ENCODE measurements at places on chromosomes 3 and 15.

DNA sequence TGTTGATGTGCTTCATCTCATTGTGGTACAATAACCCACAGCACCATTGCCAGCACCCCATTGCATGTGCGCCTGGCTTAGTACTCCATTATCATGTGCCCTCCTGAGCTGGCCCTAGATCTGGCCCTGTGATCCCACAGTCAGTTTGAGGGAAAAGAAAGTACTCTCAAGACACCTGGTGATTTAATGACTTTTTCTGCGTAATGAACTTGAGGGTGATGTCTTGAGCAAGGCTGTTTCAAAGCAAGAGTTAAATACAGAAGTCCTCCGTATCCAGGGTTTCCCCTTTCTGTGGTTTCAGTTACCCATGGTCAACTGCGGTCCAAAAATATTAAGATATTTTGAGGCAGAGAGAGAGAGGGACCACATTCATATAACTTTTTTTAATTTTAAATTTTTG lies 16.3 kb downstream of the C3orf20 start:
- peak; percentile 85 for DNase-seq

- no peak for DNase-seq
Measured at GRCh38 chr3:144358191-144358590, 386.6 kb downstream of the DIPK2A start.

GRCh38 chr3:23356923-23357322 lies 153.8 kb downstream of the UBE2E2 start:
- DNase-seq = no peak

DNA sequence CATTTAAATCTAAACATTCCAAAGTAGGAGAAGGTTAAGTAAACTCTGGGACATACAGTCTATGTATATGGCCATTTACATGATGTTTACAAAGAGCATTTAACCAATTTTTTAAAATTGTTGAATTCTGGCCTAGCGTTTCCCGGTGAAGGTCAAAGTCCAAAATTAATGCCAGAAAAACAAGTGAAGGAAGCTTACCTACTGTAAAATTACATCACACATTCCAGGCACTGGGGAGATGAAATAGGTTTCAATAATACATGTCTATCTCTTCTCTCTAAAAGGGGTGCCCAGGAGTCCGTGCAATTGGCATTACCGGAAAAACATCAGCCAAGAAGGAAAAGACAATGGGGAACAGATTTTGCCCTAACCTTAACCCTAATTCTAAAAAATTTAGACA lies 358.8 kb downstream of the VPS13C start:
- no peak for DNase-seq

- DNase-seq = peak; percentile 31
Measured at GRCh38 chr15:73781038-73781925, 28.1 kb upstream of the INSYN1 start.

- DNase-seq = peak; percentile 63
Measured at GRCh38 chr3:179149406-179149867, 1.3 kb downstream of the PIK3CA start.

GRCh38 chr15:90552162-90552928 lies 22.6 kb downstream of the CRTC3 start:
- DNase-seq = no peak

DNA sequence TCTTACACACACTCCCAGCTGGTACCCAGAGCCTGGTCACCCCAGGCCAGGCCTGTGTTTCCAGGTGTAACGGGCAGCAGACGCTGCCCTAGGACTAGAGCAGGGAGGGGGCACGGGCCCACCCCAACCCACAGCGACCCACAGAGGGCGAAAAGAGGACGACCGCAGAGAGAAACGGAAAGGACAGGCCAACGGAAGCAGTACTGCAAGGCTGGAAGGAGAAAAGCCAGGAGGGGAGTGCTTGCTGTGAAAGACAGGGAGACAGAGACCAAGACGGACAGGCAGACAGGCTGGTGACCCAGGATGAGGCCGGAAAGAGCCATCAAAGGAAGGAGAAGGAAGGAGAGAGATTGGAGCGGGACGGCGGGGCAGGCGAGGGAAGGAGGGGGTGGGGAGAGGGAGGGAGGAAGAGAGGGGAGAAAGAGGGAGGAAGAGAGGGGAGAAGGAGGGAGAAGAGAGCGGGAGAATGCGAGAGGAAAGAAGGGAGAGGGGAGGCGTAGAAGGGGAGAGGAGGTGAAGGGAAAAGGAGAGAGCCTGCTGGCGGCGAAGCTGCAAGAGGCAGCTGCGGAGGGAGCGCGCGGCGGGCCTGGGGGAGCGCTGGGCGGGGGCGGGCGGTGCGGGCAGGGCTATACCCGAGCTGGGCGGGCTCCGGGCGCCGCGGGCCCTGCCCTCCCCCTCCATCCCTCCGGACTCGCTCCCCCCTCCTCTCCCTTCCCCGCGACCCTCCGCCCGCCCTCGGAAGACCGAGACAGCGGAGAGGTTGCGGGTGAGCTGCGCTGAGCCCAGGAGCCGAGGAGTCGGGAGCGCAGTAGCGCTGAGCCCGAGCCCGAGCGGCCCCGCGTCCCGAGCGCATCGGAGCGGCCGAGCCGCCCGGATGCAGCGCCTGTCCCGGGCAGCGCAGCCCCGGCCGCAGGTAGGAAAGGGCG lies at the start of gene SLC6A1:
Gene SLC6A1, plus strand, starts transcription at position 732 of the 926 bp plus-strand sequence. CDS start 24,464 bp downstream, outside the sequence.
- DNase-seq = no peak

GRCh38 chr3:53375019-53375418 lies 27.7 kb upstream of the DCP1A start:
- peak; percentile 81 for DNase-seq

GRCh38 chr3:14520967-14521366 lies 19.2 kb downstream of the GRIP2 start:
- DNase-seq = no peak

DNA sequence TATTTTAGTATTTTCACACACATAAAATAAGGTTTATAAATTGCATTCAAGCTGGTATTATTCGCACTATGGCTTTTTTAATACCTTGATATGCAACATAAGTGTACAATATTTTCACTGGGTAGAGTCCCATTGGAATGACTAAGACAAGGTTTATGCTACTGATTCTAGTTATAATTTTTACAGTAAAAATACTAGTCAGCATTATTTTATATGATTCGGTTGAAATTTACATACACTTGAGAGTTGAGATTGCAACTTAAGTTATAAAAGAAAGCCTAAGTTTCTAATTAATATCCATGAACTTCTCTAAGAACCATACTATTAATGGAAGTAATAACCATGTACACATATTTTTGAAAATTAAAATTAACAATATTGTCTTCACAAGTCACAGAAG lies 723.9 kb upstream of the NR2F2 start:
- no peak for DNase-seq

- peak; percentile 42 for DNase-seq
Measured at GRCh38 chr15:40470423-40471104, at the start of gene CHST14. TSS of gene CHST14 (plus strand) at chr15:40470984. CDS start at chr15:40471214, 230 bp downstream.

DNA sequence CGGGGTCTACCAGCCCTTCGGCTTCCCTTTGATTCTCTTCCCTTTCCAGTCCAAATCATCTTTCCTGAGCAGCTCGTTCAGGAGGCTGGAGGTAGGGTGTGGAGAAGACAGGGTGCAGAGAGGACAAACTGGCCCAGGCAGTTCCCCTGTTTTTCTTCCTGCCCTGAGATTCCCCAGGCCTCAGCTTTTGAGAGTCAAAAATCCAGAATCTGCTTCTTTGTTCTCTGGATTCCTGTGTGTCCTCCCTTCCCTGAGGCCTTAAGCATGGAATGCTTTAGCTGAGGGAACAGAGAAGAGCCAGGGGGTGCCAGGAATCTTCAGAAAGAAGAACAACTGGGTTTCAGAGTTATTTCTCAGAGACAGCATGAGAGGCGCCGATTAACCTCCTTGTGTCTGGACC lies 26.7 kb upstream of the LRTM1 start:
- DNase-seq = no peak

DNA sequence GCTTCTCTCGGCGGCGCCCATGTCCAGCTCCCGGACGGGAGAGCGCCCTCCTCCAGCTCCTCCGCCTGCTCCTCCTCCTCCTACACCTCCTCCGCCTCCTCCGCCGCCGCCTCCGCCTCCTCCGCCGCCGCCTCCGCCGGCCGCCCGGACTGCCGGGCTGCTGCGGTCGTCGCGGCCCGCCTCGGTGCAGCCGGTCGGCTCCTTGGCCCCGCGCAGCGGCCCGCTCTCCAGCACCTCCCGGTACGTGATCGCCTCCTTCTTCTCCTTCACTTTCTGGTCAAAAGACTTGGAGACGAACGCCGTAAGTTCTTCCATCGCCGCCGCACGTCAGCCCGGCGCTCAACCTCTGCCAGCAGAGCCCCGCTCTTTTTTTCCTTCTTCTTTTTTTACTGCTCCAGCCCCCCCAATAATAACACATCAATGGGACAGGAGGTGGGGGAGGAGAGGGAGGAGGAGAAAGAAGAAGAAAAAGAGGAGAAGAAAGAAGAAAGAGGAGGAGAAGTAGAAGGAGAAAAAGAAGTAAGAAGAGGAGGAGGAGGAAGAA lies 438 bp downstream of the SHOX2 start:
- no peak for DNase-seq

GRCh38 chr3:123072152-123072551 lies 5.3 kb downstream of the PDIA5 start:
- DNase-seq = peak; percentile 54

- DNase-seq = no peak
Measured at GRCh38 chr3:189502676-189503257, 128.4 kb upstream of the TP63 start.

DNA sequence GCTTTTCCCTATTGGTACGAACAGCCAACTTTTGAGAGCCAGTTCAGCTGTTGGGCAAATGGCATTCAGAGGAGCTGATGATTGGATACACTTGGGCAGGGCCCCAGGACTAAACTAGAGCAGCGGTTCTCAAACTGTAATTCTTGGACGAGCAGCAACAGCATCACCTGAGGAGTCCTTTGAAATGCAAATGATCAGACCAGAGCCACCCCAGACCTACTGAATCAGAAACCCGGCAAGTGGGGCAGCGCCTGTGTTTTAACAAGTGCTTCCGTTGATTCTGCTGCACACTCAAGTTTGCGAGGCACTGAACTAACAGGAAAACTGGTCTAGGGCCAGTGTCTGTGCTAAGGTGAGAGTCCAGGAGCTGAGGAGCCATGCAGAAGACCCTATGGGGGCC lies 239.7 kb downstream of the UACA start:
- no peak for DNase-seq

GRCh38 chr3:117018655-117019054 lies 309.1 kb downstream of the TUSC7 start:
- no peak for DNase-seq

DNA sequence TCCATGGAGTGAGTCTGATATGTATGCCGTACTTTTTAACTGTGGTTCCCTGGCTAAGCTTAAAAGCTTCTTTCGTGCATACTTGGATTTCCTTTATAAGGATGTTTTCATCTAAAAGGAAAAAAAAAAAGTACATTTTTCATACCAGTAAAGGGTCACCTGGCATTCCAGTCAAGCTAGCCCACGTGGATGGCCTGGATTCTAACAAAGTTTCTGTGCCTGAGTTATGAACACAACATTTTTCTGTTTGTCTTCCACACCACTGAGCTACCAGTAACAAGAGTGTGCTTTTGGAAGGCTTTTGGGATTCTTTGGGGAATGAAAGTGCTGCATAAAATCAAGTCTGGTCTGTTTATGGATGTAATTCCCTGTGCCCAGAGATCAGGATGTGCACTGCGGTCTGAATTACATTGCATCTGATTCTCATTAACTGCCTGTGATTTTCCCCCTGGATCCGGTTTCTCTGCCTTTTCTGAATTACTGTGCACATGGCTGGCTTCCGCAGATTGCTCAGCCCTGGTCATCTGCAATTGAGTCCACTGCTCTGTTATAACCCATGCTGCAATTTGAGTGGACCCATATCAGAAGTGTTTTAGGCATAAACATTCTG lies 38.2 kb upstream of the MAGI1 start:
- DNase-seq = no peak

DNA sequence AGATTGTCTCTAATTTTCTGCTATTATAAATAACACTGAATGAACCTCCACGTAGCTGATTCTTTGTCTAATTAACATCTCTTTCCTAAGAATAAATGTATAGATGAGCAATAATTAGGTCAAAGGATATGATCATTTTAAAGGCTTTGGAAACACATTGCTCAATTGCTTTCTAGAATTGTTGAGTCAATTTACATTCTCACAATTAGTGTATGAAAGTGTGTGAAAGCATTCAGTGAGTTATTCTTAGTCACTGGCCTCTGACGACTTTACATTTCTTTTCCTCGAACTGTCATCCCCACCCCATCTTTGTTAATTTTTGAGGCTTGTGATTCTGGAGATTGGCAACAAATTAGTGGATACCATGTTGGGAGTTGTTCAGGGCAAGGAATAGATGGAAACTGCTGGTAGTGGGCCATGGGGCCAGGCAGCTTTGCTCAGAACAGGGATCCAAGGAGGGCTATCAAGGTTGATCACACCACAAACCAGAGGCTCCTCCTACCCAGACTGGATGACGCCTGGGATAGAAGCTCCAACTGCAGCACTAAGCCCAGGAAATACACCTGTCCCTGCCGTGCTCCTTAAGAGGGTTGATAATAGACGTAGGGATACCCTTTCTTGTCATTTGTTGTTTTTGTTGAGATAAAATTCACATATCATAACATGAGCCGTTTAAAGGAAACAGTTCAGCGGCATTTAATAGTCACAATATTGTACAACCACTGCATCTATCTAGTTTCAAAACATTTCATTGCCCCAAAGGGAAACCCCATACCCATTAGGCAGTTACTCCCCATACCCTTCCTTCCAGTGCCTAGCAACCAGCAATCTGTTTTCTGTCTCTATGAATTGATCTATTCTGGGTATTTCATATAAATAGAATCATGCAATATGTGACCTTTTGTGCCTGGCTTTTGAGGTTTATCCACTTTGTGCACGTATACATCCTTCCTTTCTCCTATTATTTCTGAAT lies 27.9 kb downstream of the EIF1B start:
- no peak for DNase-seq

DNA sequence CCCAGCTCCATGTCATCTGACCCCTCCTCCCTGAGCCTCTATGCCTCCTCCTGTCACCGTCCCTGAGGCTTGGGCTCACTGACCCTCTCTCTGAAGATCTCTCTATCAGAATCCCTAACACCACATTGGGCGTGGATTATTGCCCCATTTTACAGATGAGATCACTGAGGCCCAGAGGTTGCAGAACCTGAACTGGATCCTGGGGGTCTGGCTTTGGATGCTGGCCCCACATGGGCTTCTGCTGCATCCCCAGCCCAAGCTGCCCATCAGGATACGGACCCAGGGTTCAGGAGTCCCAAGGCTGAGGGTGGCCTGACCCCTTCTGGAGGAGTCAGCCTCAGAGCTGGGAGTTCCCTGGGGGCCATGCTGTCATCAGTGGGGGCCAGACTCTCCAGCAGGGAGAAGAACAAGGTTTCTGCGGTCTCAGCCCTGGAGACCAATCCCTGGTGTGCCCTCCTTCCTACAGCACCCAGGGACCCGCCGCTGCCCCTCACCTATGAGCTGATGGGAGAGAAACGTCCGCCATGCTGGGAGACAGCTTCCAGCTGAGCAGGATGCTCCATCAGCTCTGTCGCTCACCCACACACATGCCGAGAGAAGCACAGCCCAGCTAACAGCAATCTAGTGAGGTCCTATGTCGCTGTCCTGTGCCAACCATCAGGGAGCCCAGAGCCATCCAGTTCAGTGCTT lies 273.1 kb downstream of the UACA start:
- no peak for DNase-seq

Measured in suppressor macrophage treated with lipopolysaccharide for 4 hours (primary cell).